ENCODE measurements at places on chromosomes 5 and 9. TPM values are rescaled to one million over a fixed set of nuclear protein-coding genes. Genes with fewer than 3 reads are reported as not detected.

DNA sequence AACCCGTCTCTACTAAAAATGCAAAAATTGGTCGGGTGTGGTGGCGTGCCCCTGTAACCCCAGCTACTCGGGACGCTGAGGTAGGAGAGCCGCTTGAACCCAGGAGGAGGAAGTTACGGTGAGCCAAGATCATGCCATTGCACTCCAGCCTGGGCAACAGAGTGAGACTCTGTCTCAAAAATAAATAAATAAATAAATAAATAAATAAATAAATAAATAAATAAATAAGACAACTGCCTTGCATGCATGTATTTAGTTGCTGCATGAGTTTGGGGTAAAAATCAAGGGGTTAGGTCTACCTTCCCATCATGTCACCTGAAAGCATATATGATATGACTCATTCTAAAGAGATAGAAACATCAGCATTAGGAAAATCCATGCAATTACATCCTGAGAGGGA, 254.0 kb downstream of the ADAMTSL1 start:
- H3K36me3 ChIP-seq, result peaks cover 76% of the 10 kb centered on the region
- peaks cover 14% of the 10 kb centered on the region for H3K4me1 ChIP-seq
- no peak overlapping the region for H3K4me3 ChIP-seq
- H3K27me3 ChIP-seq, result no peaks in the 10 kb centered on the region
- no peak overlapping the region for H3K27ac ChIP-seq
- no peak for DNase-seq

DNA sequence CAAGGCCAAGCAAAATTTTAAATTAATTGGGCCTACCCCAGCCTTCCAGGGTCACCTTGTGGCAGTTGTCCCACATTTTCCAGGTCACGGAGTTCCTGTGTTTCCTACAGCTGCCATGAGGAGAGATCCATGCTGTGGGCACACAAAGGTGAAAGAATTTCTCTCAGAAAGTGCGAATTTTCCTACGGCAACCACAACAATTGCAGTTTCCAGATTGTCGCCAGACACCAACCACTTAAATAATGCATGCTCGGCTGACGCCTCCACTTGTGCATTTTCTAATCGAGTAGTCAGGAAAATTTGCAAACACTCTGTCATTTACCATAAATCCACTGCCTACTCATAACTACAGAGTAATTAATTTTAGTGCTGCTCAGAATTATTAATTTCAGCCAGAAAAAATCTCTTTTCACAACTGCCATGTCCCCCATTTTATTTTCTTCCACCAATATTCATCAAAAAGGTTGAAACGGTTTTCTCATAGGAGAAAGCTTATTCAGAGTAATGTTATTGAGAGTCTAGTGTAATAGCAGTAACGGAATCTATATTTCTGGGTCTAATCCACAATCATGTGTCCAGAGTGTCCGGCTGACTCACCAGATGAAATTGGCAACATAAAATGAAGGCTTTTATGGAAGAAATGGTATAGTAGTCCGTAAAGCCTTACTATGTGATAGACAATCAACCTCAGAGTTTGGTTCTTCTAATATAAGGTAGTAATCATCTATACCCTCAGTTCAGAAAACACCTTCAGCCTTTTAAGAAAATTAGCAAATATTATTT, 389.8 kb downstream of the NR2F1-AS1 start:
- no peak overlapping the region for H3K27ac ChIP-seq
- peaks cover 50% of the 10 kb centered on the region for H3K4me1 ChIP-seq
- H3K36me3 ChIP-seq, result no peaks in the 10 kb centered on the region
- DNase-seq, result no peak

DNA sequence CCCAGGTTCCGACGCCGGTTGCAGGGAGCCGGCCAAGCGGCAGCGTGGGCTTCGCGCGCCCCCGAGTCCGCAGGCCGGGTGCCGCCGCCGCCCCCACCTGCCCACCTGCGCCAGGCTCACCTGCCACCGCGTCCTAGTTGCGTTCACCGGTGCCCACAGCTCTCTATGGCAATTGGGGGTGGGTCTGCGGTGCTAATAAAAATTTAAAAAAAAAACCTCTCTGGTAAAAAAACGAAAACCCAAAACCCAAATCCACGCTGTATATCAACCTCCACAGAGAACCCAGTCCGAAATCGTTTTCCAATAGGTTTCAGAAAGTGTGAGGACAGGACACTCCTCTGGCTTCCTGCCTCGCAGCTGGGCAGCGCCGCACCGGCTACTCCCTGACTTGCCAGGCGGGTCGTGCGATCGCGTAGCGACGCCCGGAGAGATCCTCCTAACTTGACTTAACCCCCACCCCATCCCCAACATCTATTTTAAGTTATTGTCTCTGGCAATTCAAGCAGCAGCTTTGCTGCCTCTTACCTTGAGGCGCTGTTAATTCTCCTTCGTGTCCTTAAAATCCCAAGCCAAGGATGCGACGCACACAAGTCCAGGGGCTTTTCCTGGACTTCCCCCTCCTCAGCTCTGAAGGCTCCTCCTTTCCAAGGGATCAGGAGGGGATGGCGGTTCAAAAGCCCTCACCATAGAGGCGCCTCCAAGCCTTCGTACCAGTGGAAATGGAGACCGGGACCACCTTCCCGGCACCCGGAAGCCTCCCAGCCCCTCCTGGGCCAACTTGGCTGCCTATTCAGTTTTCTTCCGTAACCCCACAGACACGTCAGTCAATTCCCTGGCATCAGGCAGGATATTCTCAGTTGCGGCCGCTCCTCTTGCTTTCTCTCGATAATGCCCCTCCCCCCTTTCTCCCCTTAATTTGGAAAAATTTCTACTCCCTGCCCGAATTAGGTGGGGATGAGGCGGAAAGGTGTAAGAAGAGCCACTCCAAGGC, 1639.4 kb upstream of the C9orf72 start:
- H3K36me3 ChIP-seq, result no peaks in the 10 kb centered on the region
- H3K4me1 ChIP-seq, result no peaks in the 10 kb centered on the region
- H3K27me3 ChIP-seq, result peaks cover 61% of the 10 kb centered on the region
- H3K4me3 ChIP-seq, result peak overlapping the region; percentile 52

GRCh38 chr9:26193237-26193636, 515.0 kb upstream of the TUSC1 start:
- no peak overlapping the region for H3K27ac ChIP-seq
- DNase-seq, result no peak
- no peaks in the 10 kb centered on the region for H3K36me3 ChIP-seq
- H3K27me3 ChIP-seq, result no peaks in the 10 kb centered on the region
- no peaks in the 10 kb centered on the region for H3K4me1 ChIP-seq
- no peak overlapping the region for H3K4me3 ChIP-seq

- no peak overlapping the region for H3K4me3 ChIP-seq
- DNase-seq, result no peak
- no peak overlapping the region for H3K27ac ChIP-seq
- no peaks in the 10 kb centered on the region for H3K36me3 ChIP-seq
Observed at GRCh38 chr5:7157083-7157482, 238.9 kb upstream of the ADCY2 start.

DNA sequence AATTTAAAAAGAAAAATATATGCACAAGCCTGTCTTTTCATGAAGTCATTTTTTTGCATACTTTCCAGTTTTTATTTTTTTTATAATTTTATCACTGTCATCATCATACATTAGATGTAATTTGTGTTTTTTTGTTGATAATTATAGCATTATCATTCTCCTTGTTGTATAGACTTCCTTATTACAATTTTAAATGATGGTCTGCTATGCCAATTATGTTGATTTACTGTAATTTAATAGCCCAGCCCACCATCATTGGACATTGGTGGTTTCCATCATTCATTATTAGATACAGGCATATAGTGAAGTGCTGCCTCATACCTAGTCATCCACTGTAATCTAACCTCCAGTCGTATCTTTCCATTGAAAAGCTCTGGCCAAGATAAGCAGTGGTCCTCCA, 3.8 kb upstream of the TJP2 start:
- H3K4me1 ChIP-seq, result peaks cover 10% of the 10 kb centered on the region
- no peak overlapping the region for H3K4me3 ChIP-seq
- no peak overlapping the region for H3K27ac ChIP-seq
- DNase-seq, result no peak
- H3K36me3 ChIP-seq, result no peaks in the 10 kb centered on the region

DNA sequence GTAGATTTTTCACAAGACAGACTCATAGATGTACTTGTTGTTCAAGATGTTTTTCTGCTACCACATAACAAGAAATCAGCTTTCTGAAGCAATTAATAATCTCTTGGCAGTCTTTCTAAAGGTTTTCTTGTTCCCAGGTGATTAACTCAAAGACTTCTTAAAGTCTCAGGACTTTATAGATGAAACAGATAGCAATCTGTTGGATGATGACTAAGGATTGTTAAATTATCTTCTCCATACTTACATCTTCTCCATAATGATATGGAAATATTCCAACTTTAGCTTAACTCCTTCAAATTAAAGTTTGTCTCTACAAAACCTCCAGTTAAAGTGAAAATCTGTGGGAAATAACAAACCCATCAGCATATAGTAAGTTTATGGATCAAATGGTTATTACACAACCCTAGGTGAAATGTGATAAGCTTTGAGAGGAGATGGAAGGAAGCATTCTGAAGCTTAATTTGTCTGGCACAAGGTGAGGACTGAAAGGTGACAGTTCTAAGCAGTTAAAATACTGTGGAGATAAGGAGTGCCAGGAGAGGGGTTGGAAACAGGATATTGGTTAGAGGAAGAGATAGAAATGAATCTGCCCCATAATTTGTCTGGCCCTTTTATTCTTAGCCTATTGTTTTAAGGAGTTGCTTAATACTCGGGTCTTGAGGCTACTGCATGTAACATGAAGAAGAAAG, 326.7 kb downstream of the ADGRV1 start:
- no peaks in the 10 kb centered on the region for H3K36me3 ChIP-seq
- H3K4me1 ChIP-seq, result no peaks in the 10 kb centered on the region
- no peak for DNase-seq
- H3K27me3 ChIP-seq, result peaks cover 42% of the 10 kb centered on the region
- H3K4me3 ChIP-seq, result no peak overlapping the region
- no peak overlapping the region for H3K27ac ChIP-seq

MARCHF11 gene
- polyA plus RNA-seq, result not detected

GRCh38 chr5:138489683-138490061, 24.4 kb downstream of the EGR1 start:
- H3K4me1 ChIP-seq, result peaks cover 36% of the 10 kb centered on the region
- no peak for DNase-seq
- H3K36me3 ChIP-seq, result no peaks in the 10 kb centered on the region
- H3K27ac ChIP-seq, result no peak overlapping the region
- H3K4me3 ChIP-seq, result no peak overlapping the region
- no peaks in the 10 kb centered on the region for H3K27me3 ChIP-seq

HCN1 gene
- polyA plus RNA-seq, result not detected

Measured in GM23248 (cell line).